ENCODE measurements at places on chromosomes 7 and 10.
A peak's percentile ranks its signal among the peaks of the same experiment; 100 is the strongest.

DNA sequence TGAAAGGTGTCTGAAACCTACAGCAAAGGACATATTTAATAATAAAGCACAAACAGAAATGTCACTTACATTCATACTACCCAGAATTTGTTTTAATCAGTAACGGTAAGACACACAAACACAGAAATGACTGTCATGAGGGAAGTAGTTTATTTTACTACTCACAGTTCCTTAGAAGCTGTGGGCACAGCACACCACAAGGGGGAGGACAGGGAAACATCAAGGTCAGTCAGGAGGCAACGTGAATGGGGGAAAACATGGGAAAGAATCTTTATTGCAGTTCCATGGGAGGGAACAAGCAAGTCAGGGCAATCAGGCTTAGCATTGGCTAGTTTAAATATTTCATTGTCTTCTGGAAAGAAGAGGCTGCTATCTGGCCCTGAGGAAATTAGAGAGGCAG, 123.8 kb upstream of the PDSS1 start:
- no peak for DNase-seq

GRCh38 chr10:23342213-23342884, 2.2 kb downstream of the C10orf67 start:
- DNase-seq = no peak

GRCh38 chr7:70314221-70314620, 715.9 kb downstream of the AUTS2 start:
- peak; percentile 41 for DNase-seq

- peak; percentile 7 for DNase-seq
Observed at GRCh38 chr10:94223702-94224370, 138.9 kb downstream of the NOC3L start.

DNA sequence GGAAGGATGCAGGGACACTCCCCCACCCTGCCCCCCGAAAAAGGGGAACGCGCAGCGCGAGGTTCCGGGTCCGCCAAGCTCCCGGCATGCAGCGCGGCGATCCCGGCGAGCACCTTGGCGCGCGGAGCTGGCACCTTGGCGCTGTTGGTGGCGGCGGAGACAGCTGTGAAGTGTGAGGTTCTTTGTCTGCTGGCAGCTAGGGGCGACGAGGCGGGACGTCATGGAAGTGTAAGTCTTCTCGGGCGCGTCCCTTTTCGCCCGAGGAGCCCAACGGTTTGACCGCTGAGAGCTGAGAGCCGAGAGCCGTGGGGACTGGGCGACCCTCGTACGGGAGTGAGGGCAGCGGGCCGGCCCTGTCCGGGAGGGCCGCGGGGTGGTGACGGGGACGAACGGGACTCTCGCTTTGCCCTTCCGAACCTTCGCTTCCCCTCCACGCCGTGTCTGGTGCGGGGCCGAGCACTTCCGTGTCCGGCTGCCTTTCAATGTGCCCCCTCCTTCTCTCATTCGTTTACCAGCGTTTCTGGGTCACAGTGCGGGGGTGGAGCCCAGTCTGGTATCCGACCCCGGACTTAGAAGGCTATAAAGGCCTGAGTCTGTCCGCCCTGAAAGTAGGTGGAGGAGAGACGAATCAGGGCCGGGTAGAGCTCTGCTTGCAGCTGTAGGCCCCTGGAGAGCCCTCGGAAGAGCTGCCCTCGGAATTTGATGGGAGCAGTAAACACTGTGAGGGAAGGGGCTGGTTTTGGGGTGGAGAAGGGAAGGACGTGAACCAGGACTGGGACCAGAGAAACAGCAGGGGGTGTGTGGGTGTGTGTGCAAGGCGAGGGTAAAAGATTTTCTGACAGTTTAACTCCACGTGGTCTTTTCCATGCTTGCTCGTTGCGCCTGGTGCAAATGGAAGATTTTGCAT, at the start of gene CRCP:
Gene CRCP, plus strand, starts transcription at position 105 of the 907 bp plus-strand sequence. Its CDS starts 116 bp downstream, at position 221.
- peak; percentile 57 for DNase-seq

DNA sequence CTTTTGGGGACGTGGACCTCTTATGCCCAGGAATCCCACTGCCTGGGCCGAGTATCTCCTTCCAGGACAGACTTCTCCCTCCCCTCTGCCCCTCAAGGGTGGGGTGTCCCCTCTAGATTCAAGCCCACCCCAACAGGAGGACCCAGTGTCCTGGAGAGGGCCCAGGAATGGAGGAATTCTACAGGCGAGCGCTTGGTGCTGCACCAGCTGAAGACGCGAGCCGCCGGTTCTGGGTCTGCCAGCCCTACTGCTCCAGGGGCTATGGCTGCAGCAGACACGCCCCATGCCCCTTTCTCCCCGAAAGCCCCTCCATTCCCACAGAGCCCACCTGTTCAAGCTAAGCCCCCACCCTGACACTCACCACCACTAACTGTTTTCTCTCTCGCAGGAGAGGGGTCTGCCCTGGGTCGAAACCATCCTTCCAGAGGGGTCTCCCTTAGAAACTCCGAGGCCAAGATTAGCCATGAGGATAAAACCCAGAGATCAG, 8.6 kb downstream of the CRYGN start:
- no peak for DNase-seq

GRCh38 chr10:9719246-9719645, 1298.4 kb upstream of the CELF2 start:
- DNase-seq = no peak

GRCh38 chr7:140260352-140261104, 83.7 kb upstream of the KDM7A start:
- peak; percentile 29 for DNase-seq

DNA sequence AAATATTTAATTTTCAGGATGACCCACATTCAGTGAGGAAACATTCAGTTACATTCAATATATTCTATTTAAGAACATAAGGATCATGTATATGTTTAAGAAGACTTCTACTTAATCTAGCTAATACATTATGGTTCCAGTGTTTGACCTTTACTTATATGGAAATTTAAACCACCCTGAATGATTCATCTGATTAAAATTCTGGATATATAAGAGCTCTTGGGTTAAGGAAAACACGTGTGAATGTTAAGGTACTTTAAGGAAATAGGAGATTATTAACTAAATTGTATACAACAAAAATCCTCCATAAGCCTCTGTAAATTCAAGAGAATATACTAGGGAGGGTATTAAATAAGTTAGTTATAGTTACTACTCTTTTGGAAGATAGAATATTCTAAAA, 40.9 kb downstream of the HDAC9 start:
- no peak for DNase-seq

GRCh38 chr10:24238519-24239247, 29.7 kb downstream of the KIAA1217 start:
- peak; percentile 2 for DNase-seq

- no peak for DNase-seq
Observed at GRCh38 chr7:45700556-45700955, 126.4 kb downstream of the ADCY1 start.

DNA sequence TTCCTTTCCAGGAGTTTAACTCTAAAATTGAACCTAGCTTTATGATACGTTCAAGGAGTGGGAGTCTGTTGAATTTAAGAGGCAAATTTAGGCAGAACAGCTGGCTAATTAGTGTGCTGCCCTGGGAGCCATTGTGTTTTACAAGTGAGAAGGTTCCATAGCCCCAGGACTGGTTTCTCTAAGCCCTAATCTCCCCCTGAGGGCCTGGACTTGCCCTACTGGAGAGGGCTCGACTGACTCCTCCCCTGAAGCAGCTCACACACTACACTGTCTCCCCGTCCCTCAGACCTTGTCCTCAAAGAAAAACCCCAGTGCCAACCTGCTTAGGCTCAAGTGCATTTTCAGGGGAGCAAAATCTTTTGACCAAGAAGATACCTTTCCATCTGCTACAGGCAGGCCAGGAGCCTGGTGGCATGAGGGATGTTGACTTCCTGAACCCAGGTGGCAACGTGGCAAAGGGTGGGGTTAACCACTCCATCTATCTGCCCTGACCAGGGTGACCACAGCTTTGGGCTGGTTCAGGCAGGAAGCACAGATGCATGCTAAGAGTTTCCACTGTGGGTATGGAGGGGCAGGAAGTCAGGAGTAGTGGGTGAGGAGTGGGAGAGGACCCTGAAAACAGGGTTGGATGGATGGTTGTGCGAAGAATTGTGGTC, 68.9 kb upstream of the CARD11 start:
- peak; percentile 80 for DNase-seq

DNA sequence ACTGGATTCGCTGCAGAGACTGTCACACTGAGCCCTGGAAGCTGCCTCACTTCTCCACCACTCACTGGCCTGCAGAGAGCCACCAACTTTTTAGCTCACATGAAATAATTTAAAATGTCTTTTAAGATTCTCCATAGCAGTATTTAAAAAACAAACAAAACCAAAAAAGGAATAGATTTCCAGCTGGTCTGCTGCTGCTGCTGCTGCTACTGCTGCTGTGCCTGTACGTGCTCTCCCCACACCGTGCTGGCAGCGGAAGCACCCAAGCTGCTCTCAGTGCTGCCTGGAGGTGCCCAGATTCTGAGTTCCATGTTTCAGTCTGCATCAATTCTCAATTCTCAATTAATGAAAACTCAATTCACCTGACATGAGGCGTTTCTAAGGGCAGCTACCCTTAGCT, 146.0 kb downstream of the USP6NL start:
- DNase-seq = no peak

DNA sequence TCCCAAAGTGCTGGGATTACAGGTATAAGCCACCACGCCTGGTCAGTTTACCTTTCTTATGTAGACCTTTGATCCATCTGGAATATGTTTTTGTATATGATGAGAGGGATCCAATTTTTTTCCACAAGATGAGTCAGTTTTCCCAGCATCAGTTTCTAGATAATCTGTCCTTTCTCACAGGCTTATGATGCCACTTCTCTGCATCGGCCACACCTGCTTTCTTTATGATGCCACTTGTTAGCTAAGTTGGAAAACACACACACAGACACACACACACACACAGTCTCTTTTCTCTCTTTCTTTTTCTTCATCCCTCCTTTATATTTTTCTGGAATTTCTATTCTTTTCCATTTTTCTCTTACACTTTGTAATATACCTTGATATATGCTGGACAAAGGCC, 240.8 kb downstream of the BICC1 start:
- DNase-seq = no peak

- DNase-seq = no peak
Observed at GRCh38 chr10:132027423-132027983, 38.2 kb upstream of the JAKMIP3 start.
